Naive thymus-derived CD8-positive, alpha-beta T cell (primary cell): ENCODE measurements at places on chromosomes 4 and X.

GRCh38 chr4:104491481-104492182 is 3.1 kb downstream of the CXXC4 start:
- no peak for DNase-seq

GRCh38 chrX:12610079-12610478 is 181.1 kb upstream of the PRPS2 start:
- no peak for DNase-seq

DNA sequence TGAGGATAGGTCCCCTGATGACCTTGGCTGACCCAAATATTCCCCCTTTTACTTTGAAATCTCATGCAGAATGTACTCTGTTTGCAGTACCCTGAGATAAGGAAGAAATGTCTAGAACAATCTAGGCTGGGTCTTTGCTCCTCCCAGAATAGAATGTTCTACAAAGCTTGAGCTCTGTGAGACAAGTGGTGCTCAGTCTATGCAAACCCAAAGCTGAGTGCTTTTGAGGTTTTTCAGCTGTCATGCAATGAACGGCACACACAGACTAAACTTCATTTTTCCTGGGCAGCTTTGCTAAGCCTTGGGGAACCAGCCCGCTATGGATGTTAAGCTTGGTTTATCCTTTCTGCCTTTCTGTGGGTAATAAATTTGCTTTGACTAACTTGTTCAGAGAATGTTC is 513.6 kb downstream of the FAT4 start:
- DNase-seq = no peak

DNA sequence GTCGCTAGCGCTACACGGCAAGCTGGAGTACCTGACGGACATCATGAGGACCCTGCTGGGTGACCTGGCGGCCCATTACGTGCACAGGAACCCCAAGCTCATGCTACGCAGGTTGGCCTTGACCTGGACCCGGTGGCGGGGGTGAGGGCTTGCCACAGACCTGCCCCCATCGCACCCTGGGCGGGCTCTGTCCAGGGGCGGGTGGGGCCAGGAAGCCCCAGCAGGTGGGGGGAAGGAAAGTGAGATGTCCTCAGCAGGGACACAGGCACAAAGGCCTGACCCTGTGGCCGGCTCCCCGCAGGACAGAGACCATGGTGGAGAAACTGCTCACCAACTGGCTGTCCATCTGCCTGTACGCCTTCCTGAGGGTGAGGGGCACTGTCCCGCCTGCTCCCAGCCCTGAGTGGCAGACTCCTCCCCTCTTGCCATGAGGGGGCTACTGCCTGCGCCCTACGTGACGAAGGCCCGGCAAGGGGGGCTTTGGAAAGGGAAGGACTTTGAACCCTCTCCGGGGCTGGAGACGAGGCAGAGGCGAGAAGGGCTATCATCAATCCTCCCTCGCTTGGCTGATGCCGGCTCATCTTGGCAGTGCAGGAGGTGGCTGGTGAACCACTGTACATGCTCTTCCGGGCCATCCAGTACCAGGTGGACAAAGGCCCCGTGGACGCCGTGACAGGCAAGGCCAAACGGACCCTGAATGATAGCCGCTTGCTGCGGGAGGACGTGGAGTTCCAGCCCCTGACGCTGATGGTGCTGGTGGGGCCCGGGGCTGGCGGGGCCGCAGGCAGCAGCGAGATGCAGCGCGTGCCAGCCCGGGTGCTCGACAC is 5.3 kb upstream of the SRPK3 start:
- no peak for DNase-seq

- DNase-seq = no peak
Observed at GRCh38 chr4:145507636-145508035, 26.0 kb downstream of the SMAD1 start.

- no peak for DNase-seq
Observed at GRCh38 chr4:73822812-73823504, 13.5 kb upstream of the CXCL6 start.

DNA sequence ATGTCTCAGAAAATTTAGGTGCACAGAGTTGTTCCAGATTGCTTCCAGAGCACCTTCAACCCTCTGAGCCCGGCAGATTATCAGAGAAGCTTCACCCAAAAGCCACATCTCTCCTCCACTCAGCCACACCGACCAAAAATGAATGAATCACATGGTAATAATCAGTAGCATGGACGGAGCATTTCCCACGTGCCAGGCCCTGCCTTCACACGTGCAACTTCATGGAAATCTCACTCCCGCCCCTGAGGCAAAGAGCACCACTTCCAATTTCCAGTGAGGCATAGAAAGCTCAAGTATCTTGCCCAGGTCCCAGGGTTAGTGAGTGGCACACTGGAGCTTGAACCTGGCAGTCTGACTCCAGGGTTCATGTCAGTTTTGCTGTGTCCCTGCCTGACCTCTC is 56.5 kb downstream of the RELL1 start:
- DNase-seq = no peak

DNA sequence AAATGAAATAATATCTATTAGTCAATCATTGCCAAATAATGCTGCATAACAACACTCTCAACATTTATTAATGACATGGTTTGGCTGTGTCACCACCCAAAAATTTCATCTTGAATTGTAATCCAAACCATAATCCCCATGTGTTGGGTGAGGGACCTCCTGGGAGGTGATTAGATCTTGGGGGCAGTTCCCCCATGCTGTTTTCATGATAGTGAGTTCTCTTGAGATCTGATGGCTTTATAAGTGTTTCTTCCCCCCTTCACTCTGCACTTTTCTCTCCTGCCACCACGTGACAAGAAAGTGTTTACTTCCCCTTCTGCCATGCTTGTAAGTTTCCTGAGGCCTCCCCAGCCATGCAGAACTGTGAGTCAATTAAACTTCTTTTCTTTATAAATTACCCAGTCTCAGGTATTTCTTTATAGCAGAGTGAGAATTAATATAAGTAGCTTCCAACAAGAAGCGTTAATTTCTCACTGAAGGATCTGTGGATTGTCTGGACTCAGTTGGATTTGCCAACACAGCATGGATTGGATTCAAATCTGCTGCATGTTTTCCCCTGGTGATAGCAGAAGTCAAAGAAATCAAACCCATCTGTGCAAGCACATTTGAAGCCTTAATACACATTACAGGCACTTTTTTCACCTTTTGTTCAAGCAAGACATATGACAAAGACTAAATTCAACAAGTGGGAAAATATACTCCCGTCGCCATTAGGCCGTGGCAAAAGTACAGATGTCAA is 216.6 kb downstream of the PDGFC start:
- no peak for DNase-seq

- no peak for DNase-seq
Observed at GRCh38 chr4:160044693-160045092, 941.8 kb downstream of the RAPGEF2 start.

- DNase-seq = no peak
Observed at GRCh38 chr4:4666187-4666586, 124.3 kb upstream of the STX18 start.

GRCh38 chr4:176769514-176769913 is 23.2 kb downstream of the VEGFC start:
- no peak for DNase-seq

- DNase-seq = no peak
Observed at GRCh38 chrX:34868633-34869032, 74.0 kb upstream of the FAM47B start.

DNA sequence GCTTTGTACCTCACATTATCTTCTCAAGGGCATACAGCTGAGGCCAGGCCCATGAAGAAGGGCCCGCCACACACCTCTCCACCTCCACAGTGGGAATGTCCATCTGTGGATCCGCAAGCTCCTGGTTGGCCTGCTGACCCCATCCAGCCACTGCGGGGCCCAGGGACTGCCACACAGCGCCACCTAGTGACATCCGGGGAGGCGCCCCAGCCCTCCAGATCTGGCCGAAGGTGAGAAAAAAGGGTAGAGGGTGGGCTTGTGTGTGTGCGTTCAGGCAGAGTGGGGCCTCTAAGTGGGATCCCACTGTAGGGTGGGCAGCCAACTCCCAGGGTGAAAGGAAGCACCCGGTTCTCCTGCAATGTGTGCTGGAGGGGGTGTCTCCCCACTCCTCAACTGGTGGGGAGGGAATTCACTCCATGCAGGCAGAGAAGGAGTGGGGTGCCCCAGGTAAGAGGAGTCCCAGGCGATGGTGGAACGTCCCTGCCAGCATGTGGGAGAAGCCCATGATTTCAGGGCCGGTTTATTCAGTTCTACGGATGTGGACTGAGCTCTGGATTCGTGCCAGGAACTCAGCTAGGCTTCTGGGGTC is 117.3 kb downstream of the ENPP6 start:
- peak; percentile 21 for DNase-seq

DNA sequence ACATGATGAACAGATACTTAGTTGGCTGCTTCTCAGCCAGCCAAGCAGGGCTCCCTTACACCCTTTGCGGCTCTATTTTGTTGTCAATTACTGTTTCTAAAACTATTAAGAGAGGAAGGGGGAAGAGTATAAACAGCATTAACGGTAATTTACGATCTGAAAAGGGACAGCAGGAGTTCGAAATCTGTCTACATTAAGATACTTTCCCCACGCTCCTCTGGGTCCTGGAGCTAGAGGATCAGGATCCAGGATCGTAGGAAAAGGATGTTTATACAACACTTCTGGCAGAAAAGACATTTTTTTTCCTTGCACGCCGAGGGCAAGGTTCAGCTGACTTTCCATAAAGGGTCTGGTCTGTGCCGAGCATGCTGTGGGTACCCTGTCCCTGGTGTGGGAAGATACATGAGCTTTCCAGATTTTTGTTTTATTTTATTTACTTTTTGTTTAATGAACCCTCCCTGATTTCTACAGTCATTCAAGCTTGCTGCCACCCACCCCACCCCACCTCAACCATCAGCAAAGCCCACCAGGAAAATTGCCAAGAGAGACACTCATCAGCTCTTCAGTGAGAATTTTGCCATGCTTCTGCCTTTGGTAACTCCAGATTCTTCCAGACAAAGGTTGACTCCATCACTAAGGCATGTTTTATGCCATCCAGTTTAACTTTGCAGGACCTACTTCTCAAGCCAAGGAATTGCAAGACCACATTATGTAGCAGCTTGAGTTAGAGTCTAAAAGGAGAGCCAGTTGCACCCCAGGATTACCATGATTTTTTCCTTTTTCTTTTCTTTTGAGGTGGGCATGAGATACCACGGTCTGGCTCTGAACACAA is 188.1 kb downstream of the QDPR start:
- DNase-seq = no peak

GRCh38 chr4:87657525-87657924 is 7.4 kb downstream of the DMP1 start:
- DNase-seq = no peak

DNA sequence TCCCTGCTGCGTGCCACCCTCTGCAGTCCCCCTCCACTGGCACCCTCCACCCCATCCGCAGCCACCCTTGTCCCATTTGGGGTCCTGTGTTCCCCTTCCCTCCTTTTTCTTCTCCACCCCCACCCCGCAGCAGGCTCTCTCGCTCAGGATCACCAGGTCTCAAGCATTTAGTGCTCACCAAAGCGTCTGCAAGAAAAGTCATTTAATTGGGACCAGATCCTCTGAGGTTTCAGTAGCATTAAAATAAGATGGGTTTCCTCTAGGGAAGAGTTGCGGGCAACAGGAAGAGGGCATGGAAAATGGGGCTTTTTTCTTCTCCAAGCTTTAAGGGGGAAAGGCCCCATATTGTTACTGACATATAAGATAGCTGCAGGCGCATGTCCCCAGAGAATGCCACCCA is 4.9 kb upstream of the HAUS7 start:
- no peak for DNase-seq

DNA sequence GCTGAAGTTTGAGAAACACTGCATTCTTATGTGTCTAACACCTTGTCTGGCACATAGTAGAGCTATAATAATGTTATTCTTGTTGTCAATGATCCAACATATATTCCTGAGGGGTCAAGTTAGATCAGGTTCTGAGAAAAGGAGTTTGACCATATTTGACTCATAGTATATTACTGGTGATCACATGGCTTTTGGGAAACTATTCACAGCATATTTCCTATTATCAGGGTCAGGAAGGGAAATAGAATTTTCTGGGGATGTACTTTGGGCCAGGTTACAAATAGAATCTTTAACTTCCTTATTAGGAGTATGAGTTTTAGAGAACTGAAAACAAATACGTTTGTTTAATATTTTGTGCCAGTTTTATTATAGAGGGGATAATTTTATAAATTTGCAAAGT is 11.6 kb downstream of the IL15 start:
- DNase-seq = no peak

GRCh38 chr4:106993827-106994226 is 42.3 kb downstream of the DKK2 start:
- no peak for DNase-seq

GRCh38 chr4:102598086-102598761 is 97.1 kb downstream of the NFKB1 start:
- peak; percentile 86 for DNase-seq

DNA sequence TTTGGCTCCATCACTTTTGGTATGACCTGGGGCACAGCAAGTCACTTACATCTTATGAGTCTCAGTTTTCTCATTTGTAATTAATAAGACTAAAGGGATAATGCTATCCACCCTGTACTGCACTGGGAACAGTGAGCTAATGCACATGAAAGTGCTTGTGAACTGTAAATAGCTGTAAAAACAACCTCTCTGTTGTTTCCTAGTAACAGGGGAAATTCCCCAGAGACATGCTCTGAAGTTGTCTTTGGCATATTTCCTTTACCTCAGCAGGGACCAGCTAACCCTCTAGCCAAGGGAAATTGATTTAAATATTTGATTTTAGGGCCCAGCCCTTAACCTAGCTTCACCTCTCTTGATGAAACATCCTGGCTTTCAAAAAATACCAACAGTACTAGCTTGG is 6.1 kb upstream of the CYSLTR1 start:
- no peak for DNase-seq

DNA sequence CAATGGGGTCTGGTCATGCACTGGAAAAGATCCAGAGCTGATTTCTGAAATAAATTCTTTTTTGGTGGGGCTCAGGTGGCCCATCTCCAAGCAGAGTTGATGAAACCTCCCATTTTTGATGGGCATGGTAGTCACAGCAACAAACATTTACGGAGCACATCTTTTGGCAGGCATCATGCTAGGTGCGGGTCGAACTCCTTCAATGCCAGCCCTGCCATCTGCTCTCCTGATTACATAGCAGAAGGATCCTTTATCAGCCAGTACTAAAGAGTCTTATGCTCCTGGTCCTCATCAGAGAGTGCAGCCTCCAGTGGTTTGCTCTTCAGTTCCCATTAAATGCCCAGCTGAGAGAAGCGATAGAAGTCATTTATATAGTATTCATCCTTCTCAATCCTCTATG is 121.7 kb downstream of the GRXCR1 start:
- DNase-seq = no peak

DNA sequence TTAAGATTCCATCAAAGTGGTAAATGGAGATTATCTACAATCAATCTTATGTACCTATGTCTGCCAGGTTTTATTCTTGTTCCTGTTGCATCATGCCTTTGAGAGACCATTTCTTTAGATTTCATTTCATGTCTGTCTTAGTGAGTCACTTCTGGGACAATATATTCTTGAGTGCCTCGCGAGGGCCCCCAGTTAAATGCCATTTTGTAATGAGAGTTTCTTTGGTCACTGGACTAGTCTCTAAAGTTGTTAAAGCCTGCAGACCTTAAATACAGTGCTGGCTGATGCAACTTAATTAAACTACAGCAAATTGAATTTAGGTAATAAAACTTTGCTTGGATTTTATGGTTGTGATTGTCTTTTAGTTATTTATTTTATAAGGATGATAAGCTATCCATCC is 87.2 kb upstream of the PITX2 start:
- no peak for DNase-seq
